ENCODE measurements at places on chromosomes 4 and X. TPM values are rescaled to one million over a fixed set of nuclear protein-coding genes. Genes with fewer than 3 reads are reported as not detected.
A peak's percentile ranks its signal among the peaks of the same experiment; 100 is the strongest.

Gene GPC3
- 2.9 TPM for total RNA-seq

Gene EOLA2
- 31.7 TPM for total RNA-seq

Gene DOK7
- total RNA-seq: 0.70 TPM

Gene SPACA5
- total RNA-seq: not detected

Gene LRP2BP
- total RNA-seq: 0.70 TPM

Gene STPG2
- not detected for total RNA-seq

Gene SPIN2A
- 0.81 TPM for total RNA-seq

Gene CXCL6
- 0.55 TPM for total RNA-seq

Gene FHDC1
- total RNA-seq: 15.2 TPM

Gene KLHL2
- total RNA-seq: 8.9 TPM

Gene SERTM2
- not detected for total RNA-seq

DNA sequence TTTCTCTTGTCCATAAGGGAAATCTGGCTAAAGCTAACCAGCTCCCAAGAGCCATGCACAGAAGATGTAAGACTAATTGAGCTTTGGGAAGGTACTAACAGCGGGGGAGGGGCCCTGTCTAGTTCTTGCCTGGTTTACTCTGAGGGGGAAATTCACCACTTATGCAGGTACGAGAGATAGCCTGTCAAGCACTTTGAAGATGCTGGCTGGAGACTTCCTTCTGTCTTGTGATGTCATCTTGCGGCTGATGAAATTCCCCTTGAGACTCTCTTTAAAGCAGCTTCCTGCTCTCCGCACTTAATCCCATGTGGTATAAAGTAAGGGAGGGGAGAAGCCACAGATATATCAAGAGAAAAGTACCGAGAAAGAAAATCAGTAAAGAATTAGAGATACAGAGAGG is 345.3 kb downstream of the MAPK10 start:
- no peak for DNase-seq

- no peak for DNase-seq
Measured at GRCh38 chr4:87579478-87579877, 28.9 kb upstream of the DSPP start.

DNA sequence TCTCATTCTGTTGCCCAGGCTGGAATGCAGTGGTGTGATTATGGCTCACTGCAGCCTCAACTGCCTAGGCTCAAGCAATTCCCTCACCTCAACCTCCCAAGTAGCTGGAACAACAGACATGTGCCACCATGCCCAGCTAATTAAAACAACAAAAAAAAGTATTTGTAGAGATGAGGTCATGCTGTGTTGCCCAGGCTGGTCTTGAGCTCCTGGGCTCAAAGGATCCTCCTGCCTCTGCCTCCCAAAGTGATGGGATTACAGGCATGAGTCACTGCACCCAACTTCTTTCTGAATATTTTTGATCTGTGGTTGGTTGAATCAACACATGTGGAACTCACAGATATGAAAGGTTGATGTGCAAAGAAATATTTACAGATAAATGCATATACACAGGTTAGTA is 18.5 kb upstream of the SEPTIN11 start:
- DNase-seq: no peak

GRCh38 chr4:183328832-183329231 is 6.6 kb upstream of the CLDN24 start:
- no peak for DNase-seq

GRCh38 chr4:15043922-15044321 is 41.6 kb downstream of the CPEB2 start:
- no peak for DNase-seq

- peak; percentile 29 for DNase-seq
Measured at GRCh38 chr4:52957220-52957686, 95.1 kb downstream of the RASL11B start.

- no peak for DNase-seq
Measured at GRCh38 chrX:22345884-22346283, 73.2 kb downstream of the CBLL2 start.

DNA sequence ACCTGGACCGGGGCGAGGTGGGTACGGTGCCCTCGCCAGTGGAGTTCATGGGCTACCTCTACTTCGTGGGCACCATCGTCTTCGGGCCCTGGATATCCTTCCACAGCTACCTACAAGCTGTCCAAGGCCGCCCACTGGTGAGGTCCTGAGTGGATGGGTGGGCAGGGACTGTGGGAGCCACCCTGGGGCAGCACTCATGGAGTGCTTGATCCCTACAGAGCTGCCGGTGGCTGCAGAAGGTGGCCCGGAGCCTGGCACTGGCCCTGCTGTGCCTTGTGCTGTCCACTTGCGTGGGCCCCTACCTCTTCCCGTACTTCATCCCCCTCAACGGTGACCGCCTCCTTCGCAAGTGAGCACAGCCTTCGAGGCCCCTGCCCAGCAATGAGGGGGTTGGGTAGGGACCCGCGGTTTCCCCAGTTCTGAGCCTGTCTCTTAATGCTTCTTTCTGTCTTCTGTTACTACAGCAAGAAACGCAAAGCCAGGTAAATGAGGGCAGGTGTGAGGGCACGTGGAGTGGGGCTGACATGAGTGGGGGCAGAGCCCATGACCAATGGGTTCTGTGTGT is 3.7 kb downstream of the PORCN start:
- DNase-seq: no peak

DNA sequence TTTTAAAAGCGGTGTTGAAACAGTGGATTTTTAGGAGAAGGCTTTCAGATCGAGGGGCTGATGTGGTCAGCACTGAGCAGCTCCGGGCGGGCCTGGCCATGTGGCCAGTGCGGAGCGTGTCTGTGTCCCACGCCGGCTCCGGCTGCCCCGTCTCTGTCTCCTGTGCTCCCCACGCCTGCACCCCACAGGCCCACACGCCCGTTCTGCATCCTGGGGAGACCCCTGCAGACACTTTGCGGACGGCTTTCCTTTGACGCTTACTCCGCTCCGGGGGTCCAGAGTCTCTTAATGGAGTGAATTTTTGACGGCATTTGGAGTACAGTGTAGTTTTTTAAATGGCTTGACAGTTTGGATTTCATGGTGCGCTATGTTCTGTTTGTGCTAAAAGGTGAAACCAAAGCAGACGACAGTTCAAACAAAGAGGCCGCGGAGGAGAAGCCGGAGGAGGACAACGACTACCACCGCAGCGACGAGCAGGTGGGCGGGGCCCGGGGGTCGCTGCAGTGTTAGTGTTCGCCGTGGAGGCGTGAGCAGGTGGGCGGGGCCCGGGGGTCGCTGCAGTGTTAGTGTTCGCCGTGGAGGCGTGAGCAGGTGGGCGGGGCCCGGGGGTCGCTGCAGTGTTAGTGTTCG is 38.7 kb downstream of the PCGF3 start:
- no peak for DNase-seq

- DNase-seq: peak; percentile 72
Measured at GRCh38 chrX:153708415-153708814, 15.8 kb downstream of the BCAP31 start.

DNA sequence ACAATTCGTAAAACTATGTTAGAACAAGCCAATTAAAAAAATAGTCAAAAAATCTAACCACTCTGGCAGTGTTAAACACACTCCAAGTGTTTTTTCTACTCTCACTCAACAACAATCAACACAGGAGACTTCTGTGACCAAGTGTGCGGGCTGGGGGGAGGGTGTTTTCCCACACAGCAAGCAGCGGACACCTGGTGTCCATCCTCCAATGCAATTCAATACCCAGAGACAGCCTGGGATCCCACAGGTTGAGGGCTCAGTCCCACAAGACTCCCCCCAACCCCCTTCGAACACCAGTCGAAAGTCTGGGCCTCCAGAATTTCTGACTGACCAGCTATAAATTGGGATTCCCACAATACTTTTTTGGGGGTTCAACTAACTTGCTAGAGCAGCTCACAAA is 8.3 kb upstream of the PIM2 start:
- no peak for DNase-seq

DNA sequence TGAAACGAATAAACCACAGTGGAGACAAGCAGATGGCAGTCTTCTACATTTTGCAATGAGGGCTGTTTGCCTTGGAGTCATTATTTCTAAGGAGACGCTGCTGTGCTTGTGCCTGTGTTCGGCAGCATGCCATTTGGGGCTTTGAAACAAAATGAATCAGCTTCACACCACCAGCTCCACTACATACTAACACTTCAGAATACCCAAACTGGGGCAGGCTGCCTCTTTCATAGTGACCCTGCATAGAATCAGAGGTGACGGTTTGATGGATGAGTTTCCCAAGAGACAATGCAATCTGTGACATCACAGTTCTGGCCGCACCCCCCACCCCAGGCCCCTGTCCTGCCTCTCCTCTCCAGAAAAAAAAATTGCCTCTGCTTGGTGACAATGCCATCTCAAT is 57.1 kb upstream of the MID1 start:
- no peak for DNase-seq

GRCh38 chr4:180150818-180151217 is 2092.4 kb upstream of the TENM3 start:
- DNase-seq: no peak

- DNase-seq: no peak
Measured at GRCh38 chr4:10205223-10205622, 88.6 kb upstream of the WDR1 start.

DNA sequence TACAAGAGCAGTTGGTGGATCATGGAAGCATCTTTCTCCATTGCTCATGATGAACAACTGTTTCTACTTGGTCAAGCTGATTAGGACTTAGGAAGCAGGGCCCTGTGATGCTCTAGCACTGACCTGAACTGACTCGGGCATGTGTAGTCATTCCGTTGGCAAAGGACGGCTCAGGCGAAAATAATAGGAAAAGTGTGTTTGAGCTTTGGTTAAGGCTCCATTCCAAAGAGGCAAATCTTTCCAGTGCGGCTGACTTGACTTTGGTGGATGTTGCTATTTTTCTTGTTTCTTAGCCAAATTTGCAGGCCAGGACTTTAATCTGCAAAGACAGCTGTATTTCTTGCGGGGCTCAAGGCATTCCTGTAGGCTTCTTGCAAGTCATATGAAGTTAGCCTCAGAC is 39.5 kb downstream of the ZNF518B start:
- no peak for DNase-seq

GRCh38 chr4:151771664-151772063 is 10.9 kb upstream of the GATB start:
- no peak for DNase-seq

GRCh38 chrX:18146009-18146408 is 74.7 kb downstream of the BEND2 start:
- DNase-seq: no peak

DNA sequence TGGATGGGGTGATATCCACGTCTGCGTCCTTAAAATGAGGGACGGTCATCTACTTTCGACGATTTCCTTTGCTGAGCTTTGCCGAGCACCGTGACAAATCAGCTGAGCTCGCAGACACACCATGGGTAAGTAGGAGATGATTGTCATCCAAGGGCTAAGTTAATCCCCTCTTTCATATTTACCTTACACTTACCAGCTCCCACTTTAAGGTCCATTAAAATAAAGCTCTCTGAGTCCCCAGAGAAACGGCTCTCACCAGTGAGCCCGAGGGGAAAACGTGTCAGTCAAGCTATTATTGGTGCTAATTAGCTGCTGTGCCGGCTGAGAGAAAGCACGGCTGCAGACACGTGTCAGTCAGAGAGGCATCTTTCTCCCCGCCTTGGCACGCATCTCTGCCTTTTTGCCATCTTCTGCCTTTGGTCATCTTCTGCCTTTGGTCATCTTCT is 72.2 kb downstream of the CRLF2 start:
- no peak for DNase-seq

DNA sequence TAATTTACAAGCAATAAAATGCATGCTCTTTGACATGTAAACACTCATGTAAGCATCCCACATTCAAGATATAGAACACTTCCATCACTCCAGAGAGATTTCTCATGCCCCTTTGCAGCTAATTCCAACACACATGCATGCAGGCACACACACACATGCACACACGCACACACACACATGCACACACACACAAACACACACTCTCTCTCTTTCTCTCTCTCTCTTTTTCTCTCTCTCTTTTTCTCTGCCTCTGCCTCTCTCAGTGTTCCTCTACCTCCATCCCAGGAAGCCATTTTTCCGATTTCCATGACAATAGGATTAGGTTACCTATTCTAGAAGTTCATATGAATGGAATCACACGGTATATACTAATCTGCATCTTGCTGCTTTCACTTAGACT is 11.9 kb upstream of the SOD3 start:
- no peak for DNase-seq

DNA sequence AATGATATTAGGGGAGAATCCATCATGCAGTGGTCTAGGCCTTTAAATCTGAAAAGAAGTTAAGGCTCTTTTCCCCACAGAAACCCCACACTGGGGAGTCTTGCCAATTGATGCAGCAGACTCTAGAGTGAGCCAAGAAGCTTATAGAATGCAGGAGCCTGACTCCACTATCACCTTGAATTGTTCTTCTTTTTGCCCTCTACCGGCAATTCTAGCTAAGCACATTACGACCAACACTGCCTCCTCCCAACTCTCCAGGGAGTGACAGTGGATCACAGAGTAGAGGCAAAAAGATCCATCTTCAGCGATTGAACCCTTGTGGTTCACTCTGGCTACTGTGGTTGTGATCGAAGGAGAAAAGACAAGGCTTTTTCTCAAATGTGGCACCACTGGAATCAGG is 331.5 kb downstream of the NKX6-1 start:
- no peak for DNase-seq

DNA sequence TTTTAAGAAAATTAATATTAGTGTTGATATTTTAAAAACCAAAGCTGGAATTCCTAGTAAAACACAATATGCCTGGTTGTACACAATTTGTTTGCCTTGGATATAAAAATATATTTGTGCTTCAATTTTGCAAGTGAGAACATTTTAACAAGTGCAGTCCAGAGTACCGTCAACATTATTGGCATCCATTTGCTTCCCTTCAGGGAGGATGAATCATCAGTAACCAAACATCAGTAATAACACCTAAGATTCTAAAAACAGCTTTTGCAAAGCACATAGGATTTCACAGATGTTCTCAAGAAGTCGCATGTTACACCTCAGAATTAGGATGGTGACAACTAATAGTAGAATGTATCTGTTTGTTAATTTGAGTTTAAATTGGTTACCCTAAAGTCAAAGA is 262.6 kb upstream of the BMP3 start:
- no peak for DNase-seq

DNA sequence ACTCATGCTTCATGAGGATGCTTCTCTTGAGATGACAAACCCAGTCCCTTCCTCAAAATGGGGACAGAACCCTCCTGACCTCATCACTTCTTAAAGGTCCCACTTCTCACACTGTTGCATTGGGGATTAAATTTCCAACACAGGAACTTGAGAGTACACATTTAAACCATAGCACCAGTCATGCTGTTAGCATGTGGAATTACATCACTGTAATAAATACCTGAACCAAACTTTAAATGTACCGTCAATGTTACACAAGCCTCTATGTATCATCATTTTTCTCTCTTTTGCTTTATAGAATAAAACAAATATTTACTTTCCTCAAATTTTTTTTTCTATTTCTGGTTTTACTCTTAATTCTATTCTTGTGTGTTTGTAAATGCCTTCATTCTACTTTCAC is 448.2 kb downstream of the CCSER1 start:
- no peak for DNase-seq

GRCh38 chr4:184096561-184097240 is 121.0 kb downstream of the ENPP6 start:
- DNase-seq: no peak

DNA sequence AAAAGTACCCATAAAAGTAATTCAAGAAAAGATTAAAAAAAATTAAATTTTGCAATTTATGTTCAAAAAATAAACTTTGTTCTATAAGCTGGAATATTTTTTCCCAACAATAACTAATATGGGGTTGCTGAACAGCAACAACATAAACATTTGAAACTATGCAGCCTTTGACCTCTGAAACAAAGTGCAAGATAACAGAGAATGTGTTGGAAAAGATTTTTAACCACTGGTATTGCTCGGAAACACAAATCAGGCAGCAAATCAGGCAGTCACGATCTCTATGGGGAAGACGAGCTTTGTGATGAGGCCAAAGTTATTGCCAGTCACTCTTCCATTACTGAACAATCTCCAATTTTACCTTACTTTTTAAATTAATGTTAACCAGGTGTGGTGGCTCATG is 332.1 kb downstream of the PABPC4L start:
- DNase-seq: no peak

Data from left colon (tissue), 2 donors.